Peyer's patch (tissue), 4 donors: ENCODE measurements at places on chromosomes 3 and 15.

DNA sequence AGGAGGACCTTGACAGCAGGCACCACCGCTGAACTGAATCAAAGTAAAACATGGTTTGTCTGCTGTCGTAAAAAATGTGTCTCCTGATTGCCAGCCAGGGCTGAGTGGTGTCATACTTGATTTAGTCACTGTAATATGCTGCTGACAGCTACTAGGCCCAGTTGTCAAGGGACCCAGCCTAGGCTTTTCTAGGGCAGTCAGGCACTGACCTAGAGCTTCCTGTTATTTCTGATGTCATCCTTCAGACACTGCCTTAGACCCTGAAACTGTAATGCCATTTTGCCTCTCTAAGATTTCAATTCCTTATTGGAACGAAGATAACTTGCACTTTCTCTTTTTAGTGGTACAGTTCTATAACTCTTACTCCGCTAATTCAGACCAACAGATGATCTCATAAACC lies 2.6 kb upstream of the MRPL3 start:
- no peak for DNase-seq

- DNase-seq = no peak
Observed at GRCh38 chr3:73094951-73095350, 33.5 kb downstream of the EBLN2 start.

GRCh38 chr3:25542492-25543039 lies 114.5 kb downstream of the RARB start:
- DNase-seq = no peak

DNA sequence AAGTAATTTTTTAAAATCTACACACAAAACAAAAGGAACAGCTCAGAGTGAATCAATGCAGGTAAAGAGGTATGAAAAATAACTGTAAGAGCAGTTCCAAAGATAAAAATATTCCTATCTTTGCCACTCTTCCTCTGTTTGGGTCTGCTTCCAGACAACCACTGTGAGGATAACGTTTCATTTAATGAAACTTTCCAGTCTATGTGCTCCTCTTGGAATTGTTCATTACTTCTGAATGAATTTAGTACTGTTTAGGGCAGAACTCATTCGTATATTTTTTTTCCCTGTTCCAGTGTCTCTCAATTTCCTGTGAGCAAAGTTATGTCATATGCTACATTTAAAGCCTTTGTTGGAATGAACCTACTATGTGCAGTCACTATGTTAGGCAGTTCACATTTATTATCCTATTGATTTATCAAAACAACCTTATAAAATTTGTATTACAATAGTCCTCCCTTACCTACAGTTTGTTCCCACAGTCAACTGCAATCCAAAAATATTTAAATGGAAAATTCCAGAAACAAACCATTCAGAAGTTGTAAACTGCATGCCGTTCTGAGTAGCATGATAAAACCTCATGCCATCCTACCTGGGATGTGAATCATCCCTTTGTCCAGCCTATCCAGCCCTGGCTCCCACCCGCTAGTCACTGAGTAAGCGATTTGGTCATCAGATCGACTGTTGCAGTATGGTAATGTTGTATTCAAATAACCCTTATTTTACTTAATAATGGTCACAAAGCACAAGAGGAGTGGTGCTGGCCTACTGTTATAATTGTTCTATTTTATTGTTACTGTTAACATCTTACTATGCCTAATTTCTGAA lies 98.1 kb downstream of the TMCC1 start:
- no peak for DNase-seq

GRCh38 chr3:52149021-52149420 lies 5.2 kb downstream of the POC1A start:
- no peak for DNase-seq

DNA sequence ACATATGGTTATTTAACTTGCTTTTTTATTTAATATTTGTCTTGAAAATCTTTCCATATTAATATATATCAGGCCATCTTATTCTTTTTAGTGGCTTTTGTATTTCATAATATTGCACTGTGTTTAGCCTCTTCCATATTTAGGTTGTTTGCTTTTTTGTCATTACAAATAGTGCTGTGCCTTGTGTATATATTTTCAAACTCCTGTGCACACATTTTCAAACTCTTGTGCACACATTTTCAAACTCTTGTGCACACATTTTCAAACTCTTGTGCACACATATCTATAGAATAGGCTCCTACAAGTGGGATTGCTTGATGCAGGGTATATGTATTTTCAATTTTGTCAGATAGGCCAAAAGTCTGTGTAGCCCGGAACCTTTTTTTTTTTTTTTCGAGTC lies 118.0 kb upstream of the MLF1 start:
- DNase-seq = no peak
